Cerebellum (tissue), 4 donors: ENCODE measurements at places on chromosomes 2 and 18.

- DNase-seq, result peak; percentile 20
Measured at GRCh38 chr2:105038383-105039061, 653 bp downstream of the MRPS9 start.

GRCh38 chr2:28683100-28683706 lies 68.4 kb upstream of the PPP1CB start:
- peak; percentile 12 for DNase-seq

DNA sequence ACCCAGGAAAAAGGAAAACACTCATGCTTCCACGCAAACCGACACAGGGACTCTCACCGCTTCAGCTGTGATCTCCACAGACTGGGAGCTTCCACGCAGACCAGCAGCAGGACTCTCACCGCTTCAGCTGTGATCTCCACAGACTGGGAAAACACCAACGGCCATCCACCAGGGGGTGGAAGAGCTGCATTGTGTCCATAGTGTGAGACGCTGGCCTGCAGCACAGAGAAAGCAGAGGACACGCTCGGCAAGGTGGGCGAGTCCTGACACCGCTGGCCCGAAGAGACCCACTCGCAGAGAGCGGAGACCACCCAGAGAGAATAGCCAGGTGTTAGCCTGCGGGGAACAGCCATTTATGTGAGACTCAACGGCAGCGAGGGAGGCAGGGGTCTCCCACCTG lies 42.5 kb upstream of the NFATC1 start:
- no peak for DNase-seq

GRCh38 chr2:95074663-95075439 lies 46.8 kb downstream of the MRPS5 start:
- no peak for DNase-seq

DNA sequence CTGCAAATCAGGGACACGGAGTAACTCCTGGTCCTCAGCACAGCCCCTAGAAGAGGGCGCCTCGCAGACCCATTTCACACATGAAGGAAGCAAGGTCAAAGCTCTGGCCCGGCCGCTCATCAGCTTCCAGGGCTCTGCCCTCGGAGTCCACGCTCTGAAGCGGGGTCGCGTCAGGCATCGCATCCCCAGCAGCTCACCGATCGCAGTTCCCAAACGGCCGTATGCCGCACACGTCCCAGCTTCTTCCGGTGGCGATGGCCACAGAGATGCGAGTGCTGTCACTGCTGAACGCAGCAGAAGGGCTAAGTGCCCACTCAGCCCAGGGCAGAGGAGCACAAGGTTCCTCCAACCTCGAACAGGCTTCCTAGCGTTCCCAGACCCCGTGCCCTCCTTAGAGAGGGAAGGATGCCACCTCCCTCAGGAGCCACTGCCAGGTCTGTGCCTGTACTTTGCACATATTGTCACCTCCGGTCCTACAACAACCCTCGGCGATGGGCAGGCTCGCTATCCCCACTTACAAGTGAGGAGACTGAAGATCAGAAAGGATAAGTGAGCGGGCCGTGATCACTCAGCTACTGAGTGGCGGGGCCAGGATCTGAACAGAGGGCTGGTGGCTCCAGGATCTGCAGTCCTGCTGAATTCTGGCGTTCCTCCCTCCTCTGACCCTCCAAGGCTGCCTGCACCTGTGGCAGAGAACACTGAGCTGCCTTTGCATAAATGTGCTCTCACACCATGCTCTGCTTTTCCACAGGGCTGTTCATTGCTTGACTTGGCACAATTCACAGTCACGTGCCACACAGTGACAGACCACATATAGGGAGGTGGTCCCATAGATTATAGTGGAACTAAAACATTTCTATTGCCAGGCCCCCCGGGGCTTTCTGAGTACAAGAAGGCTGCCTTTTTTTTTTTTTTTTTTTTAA lies 71.4 kb downstream of the COPS8 start:
- no peak for DNase-seq

GRCh38 chr2:189685540-189686229 lies 11.2 kb downstream of the ANKAR start:
- no peak for DNase-seq

GRCh38 chr2:122530814-122531213 lies 775.4 kb downstream of the TSN start:
- DNase-seq, result no peak

DNA sequence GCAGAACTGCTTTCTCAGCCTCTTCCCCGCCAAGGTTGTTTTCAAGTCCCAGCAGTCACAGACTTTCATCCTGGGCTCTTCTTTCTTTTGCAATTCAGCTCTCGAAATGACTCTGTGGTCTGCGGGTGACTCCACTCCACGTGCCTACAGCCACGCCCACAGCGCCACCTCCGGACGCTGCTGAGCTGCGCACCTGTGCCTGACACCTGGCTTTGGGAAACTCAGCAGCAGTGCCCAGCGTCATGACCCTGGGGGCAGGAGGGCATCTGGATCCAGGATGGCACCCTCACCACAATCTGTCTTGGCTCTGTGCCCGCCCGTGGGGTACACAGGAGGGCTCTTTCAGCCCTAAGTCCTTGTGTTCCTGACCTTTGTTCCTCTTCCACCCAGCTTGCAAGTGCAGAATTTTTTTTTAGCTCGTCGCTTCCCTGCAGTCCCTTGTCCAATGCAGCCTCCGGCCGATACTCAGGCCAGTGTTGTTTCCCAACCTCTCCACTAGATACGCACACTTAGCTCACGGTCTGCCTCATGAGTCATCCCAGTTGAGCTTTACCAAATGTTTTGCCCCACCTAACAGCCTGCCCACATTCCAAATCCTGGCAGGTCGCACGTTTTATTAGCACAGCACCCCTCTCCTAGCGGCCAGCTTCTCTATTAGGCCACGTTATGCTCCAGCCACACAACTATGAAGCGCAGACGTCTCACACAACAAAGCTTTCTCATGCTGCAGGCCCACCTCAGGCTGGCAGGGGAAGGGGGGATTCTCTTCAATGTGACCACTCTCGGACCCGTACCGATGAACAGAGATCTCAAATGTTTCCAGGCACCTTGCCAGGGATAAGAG lies 6.5 kb upstream of the CAPN10 start:
- no peak for DNase-seq

DNA sequence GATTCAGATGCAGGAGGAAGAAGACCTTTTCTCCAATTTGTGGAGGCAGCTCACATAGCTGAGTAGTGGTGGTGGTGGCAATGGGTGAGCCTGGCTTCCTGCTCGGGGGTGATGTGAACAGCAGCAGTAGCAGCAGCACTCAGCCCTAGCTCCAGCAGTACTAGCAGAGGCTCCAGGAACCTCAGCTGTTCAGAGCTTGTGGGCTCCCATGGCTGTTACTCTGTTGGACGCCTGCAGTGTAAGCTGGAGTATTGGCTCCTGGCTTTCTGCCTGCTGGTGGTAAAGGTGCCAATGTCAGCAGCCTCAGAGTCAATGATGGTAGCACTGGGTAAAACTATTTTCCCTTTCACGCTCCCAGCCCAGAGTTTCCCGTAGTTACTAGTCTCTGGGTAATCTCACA lies 3.1 kb upstream of the SEH1L start:
- no peak for DNase-seq

- DNase-seq, result no peak
Measured at GRCh38 chr18:36469461-36469860, 171.9 kb downstream of the FHOD3 start.

DNA sequence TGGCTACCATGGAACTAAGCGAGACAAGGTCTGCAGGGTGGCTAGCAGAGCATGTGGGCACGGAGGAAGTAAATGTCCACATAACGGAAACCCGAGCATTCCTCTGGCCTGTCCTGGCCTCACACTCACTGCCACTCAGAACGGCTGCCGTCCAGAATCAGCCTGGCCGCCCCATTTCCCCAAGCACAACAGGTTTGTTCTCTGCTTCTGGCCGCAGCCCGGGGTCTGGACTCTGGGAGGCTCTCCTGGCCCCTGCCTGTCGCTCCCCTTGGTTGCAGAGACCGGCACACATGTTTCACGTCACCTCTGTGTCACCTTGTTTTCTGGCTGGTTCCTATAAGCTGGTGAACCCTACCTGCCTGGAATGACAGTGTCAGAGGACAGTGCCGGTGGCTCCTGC lies 69.3 kb downstream of the GLI2 start:
- no peak for DNase-seq

DNA sequence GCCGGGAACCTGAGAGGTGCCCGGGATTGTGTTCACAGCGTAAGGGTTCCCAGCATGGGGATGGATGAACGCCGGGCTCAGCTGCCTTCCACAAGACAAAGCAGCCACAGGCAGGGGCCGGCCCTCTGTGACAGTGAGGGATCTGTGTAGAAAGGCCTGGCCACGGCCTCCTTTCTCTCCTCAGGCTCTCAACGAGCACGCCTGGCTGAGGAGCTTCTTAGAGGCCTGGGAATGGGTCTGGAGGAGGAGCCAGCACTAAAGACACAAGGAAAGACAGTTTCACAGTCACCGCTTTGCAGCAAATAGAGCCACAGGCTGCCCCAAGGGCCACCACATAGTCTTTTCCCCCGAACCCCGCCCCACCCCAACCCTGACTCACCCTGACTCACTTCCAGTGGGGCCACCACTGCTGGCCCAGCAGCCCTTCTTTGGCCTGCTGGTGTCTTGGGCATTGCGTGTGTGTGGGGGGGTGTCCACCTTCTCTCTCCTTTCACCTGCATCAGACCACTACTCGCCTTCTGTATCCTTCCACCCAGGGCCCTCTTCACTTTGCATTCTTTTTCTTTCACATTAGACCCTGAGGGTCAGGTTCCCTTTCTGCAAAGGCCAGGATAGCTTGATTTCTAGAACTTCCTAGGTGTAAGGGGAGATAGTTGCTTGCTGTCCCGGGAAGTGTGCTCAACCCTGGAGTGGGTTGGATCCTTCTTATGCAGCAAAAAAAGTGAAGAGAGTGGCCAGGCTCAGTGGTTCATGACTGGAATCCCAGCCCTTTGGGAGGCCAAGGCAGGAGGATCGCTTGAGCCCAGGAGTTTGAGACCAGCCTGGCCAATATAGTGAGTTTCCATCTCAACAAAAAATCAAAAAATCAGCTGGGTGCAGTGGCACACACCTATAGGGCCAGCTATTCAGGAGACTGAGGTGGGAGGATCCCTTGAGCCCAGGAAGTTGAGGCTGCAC lies 19.3 kb upstream of the HPCAL1 start:
- no peak for DNase-seq
